ENCODE measurements at places on chromosomes 7 and 10.

- no peak for DNase-seq
These were observed 63.0 kb upstream of the DRGX start for GRCh38 chr10:49458869-49459268.

GRCh38 chr10:59006511-59007306 is 169.7 kb upstream of the PHYHIPL start:
- DNase-seq: no peak

DNA sequence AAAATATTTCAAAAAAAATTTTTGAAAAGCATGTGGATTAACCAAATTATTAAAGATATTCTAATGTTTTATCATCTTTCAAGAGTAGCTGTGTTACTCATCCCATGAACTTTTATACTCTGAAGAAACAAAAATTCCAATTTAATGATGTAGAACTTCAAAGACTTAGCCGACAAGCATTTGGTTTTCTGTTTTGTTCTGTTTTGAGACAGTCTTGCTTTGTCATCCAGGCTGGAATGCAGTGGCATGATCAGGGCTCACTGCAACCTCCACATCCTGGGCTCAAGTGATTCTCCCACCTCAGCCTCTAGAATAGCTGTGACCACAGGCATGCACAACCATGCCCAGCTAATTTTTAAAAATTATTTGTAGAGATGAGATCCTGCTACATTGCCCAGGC is 17.8 kb upstream of the LCOR start:
- no peak for DNase-seq

DNA sequence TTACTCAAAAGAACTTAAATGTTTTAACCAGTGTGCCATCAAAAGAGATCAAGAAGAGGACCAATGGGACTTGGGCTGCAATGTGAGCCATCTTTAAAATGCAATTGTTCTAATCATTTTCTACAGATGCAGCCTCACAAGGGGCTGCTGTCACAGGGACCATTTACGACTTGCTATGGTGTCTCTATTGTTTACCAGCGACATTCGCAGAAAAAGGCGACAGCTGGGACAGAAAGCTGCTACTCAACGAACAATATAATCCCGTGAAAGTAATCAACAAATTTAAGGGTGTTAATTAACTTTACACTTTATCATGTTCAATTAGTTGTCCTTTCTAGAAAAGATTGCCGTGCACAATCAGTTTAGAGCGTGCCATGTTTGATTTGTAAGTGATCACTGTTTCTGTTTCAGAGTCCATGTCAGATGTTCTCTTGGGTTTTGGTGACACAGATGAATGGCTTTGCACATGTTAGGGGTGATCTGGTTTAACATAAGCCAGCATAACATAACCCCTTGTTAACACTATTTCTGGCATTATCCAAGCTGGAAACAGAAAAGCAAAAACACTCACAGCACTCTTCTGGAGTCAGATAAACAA is 110.8 kb downstream of the HIBADH start:
- no peak for DNase-seq

DNA sequence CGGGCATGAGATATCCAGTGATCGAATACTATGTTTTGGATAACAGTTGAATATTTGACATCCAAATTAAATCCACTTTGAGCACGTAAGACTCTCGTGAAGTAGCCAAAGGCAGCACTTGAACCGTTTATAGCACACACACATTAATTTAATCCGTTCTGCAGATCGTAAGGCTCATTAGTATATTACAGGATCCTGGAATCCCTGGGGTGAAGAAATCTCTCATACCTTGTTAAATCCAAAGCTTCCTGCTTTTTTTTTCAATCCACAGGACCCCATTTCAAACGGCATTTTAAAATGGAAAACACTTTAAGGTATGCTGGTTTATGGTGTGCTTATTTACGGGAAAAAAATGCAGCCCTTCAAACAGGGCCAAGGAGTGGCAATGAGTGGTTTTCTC is 158.4 kb upstream of the ADARB2 start:
- no peak for DNase-seq

GRCh38 chr7:1894313-1894900 is 224.3 kb downstream of the ELFN1 start:
- no peak for DNase-seq

- DNase-seq: no peak
These were observed 2.2 kb downstream of the PDZD7 start for GRCh38 chr10:101028446-101029337.
